H7 (cell line): ENCODE measurements at places on chromosomes 16 and 17.

GRCh38 chr17:14826358-14826757 is 438.8 kb downstream of the PMP22 start:
- no peak for DNase-seq

DNA sequence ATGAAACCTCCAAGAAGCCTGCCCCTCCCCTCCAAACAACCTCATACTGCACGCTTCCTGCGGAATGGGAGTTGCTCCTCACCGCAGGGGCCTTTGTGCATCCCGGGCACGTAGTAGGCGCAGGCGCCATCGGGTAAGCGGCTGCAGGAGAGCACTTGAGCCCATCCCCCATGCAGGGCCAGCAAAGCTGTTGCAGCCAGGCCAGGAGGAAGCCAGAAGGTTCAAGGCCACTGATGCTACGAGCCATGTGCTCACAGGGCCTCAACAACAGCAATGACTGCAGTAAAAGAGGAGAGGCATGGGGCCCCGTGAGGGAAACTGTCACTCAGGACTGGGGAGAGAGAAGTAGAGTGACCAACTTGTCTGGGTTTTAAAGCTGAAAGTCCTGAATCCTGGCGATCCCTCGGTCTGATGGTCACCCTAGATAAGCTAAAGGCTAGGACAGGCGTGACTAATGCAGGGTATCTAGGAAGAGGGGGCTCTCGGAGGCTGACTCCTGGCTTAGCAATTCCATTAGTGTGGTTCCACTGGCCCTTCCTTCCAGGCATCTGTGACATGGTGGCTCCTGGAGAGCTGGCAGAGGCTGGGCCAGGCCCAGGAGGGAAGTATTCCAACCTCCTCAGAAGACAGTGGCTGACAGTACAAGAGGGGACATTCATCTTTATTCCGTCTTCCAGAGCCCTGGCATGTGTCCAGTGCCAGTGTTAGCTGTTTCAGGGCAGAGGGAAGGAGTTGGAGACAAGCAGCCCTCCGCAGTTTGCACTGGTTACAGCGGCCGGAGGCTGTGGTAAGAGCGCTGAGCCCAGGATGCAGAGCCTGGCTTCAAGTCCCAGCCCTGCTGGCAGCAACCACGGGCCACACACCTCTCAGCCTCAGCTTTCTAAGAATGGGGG is 20.8 kb downstream of the GOSR2 start:
- peak; percentile 77 for DNase-seq

DNA sequence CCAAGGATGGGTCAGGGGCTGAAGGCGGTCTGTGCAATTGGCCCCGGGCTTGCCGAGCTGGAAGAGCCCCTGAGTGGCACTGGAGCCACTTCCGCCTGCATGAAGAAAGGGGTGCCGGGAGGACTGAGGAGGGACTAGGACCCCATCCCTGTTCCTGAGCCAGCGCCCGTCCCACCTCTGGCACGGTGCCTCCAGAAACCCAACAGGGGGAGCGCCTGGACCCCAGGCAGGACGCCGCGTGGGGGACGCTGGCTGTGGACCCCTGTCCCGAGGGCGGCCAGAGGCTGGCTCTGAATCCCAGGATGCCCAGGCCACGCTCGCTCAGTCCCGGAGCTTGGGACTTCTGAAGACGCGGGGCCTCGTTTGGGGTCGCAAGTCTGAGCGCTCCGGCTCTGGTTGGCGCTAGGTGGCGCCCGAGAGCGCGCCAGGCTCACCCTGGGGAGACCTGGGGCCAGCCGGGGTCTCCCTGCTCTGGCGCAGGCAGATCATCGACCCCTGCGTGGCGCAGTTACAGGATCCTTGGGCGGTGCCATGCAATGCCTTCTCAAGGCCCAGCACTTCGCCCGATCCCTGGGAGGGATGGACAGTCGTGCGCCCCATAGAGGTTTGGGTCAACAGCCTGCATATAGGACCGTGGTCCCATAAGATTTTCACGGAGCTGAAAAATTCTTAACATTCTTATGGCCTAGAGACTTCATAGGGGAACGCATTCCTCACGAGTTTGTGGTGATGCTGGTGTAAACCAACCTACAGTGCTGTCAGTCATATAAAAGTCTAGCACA is 58.5 kb upstream of the CREBBP start:
- peak; percentile 97 for DNase-seq

DNA sequence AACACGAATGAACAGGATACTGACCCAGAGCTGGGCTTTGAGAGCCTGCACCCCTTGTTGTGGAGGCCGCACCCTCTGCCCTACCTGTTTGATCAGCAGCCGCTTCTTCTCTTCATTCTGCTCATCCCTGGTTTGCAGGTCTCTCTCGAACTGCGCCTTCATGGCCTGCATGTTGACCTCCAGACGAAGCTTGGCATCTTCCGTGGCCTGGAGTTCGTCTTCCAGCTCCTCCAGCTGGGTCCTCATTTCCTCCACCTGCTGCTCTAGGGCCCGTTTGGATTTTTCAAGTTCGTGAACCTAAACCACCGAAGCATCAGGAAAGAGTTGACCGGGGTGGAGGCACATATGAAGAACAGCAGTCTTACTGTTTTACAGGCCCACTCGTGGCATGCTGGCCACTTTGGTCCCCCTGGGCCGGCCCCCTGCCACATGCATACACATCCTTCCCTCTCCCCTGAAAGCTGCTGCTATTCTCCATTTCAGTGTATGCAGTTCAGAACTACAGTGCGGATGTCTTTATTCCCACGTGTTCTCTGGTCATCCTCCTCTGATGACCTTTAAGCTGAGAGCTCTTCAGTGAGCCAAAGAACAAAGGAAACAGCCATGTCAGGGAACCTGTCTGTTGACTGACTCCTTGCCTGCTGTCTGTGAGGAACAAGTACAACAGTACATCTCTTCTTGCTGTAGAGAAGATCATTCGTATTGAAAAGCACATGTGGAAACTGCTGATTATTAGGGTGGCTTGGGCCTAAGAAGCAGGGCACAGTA is 54.8 kb downstream of the NDEL1 start:
- peak; percentile 13 for DNase-seq

DNA sequence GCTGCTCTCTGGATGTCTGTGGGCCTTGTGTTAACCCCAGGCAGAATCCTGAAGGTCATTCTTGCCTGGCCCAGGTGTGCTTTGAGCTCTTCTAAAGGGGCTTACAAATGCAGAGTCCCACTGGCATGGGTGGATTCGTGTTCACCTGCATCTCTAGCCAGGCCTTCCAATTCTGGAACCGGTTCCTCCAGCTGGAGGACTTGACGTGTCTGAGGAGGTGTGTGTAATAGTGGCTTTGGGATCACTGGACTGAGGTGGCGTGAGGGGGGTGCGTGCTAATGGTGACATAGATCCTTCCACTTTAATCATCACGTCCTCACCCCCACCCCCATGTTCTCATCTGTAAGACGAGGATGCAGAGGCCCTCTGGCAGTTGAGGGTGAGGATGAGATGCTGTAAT is 4.8 kb downstream of the GSE1 start:
- DNase-seq, result no peak

GRCh38 chr17:72510351-72511016 is 389.7 kb downstream of the SOX9 start:
- peak; percentile 14 for DNase-seq

- peak; percentile 68 for DNase-seq
These were observed 10.5 kb downstream of the HEXIM2 start for GRCh38 chr17:45172232-45172540.

DNA sequence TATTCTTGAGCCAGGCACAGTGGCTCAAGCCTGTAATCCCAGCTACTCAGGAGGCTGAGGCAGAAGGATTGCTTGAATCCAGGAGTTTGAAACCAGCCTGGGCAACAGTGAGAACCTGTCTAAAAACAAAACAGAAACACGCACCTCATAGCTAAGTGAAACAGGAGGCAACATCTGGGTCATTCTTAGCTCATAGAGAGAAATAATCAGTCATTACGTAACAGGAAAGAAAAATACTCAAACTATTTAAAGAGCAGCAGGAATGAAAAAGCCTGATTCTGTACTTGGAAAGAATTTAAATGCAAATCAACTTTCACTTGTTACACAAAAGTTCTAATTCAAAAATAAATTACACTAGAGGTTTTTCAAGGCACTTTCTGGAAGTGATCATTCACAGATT is 17.2 kb downstream of the CHCT1 start:
- no peak for DNase-seq

- no peak for DNase-seq
These were observed 971 bp downstream of the MINK1 start for GRCh38 chr17:4833941-4834680.

DNA sequence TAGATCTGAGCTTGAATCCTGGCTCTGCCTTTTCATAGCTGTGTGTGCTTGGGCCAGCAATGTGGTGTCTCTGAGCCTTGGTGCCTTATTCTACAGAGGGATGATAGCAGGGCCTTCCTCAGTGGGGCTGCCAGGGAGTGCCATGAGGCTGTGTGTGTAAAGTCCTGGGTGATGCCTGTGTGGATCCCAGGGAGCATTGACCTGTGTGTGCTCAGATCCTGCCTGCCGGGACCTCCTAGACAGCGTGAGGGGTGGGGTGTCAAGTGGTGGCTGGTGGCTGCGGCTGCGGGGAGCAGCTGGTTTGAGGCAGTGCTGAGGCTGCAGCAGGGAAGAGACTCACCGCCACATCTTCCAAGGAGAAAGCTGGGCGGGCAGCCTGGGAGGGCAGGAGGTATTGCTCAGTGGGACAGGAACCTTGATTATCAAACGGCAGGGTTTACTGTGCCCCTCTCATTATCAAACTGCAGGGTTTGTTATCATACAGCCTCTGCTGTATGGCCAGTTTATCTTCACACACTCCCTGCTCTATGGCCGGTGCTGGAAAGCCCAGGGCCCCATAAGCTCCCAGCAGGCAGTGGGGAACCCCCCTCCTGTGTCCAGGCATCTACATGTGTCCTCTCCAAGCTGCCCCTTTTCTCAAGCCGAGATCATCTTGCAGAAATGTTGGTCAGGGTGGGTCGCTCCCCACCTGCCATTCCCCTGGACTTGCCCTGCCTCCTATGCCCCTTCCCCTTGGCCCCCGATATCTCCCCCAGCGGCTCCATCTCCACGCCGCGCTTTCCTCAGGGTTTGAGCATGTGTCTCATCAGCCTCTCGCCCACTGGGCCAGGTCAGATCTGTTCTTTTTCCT is 3.1 kb upstream of the ADCY7 start:
- no peak for DNase-seq

DNA sequence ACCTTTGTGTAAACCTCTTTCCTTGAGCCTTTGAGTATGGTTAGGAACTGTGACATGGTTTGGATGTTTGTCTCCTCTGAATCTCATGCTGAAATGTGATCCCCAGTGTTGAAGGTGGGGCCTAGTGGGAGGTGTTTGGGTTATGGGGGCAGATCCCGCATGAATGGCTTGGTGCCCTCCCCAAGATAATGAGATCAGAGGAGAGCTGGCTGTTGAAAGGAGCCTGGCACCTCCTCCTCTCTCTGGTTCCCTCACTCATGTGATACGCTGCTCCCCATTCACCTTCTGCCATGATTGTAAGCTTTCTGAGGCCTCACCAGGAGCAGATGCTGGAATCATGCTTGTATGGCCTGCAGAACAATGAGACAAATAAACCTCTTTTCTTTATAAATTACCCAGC is 1110.2 kb downstream of the CDH11 start:
- DNase-seq, result no peak

DNA sequence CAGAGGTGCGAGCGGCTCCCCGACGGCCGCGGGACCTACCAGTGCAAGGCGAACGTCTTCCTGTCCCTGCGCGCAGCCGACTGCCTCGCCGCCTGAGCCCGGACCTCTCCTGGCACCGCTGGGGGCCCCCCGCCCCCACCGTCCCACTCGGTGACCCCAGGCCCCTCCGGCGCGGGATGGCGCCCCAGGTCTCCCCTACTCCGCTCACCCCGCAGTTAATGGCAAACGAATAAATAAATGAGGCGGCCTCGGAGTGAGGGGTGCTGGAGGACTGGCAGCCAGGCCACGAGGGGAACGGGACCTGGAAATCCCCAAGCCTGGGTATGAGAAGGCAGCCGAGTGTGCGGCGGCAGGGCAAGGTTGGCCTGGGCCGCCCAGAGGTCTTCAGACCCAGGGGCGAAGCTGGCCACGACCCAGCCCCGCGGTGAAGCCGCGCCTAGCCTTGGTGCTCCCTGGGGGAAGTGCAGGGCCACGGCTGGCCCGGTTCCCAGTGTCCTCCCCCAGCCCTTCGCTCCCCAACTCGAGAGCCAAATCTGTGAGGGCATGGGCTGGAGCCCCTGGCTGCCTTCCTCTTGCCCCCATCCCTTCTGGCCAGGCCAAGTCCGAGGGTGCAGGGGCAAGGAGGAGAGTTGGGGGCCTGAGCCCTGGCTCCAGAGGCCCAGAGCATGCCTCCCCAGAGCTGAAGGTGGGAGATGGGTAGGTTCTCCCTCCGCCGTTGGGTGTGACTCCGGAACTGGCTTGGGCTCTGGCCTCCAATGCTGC is 796 bp downstream of the NPB start:
- peak; percentile 84 for DNase-seq
